ENCODE measurements at places on chromosomes 11 and 22.

- DNase-seq: no peak
Observed at GRCh38 chr11:74479732-74480123, 12.4 kb upstream of the KCNE3 start.

GRCh38 chr11:3213659-3214419, 4.8 kb downstream of the MRGPRG start:
- DNase-seq: peak; percentile 6

DNA sequence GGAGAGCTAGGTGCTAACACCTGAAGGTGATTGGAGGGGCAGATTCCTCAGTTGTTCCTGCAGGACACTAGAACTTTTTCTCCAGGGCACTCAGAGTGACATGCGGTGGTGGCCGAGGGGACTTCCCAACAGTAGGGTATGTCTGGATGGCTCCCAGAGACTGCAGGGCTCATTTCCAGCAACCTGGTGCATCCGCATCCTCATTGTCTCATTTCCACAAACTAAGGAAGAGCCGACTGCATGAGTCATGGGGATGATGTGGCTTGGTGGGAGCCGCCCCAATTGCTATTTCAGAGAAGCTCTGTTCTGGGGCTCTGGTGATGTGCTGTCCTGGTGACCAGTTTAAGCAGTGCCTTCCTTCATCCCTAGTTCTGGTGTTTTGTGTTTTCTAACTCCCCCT, 2.8 kb upstream of the ROBO4 start:
- no peak for DNase-seq

GRCh38 chr11:119087747-119088241, 3.1 kb downstream of the HMBS start:
- DNase-seq: no peak

- DNase-seq: no peak
Observed at GRCh38 chr11:19237813-19238212, 2.9 kb downstream of the E2F8 start.

DNA sequence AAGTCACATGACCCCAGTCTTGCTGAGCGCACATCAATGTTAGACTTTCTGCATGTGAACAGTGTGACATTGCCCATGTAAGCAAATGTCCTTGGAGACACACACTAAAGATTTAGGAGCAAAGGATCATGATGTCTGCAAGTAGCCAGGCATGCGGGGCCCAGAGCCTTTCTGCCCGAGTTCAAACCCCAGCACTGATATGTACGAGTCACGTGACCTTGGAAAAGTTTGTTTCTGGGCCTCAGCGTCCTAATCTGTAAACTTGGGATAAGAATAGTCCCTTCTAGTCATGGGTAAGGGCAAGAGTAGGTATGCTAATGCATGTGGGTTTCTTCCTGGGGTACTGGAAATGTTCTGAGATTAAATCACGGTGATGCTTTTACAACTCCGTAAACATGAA, 16.8 kb upstream of the PGA3 start:
- no peak for DNase-seq

- no peak for DNase-seq
Observed at GRCh38 chr11:44530413-44531115, 34.9 kb upstream of the CD82 start.

- no peak for DNase-seq
Observed at GRCh38 chr11:94920311-94920710, 53.0 kb downstream of the CWC15 start.

- peak; percentile 59 for DNase-seq
Observed at GRCh38 chr11:66543263-66544107, 2.4 kb downstream of the ZDHHC24 start.

GRCh38 chr11:70580036-70580805, 181.9 kb downstream of the CTTN start:
- no peak for DNase-seq

DNA sequence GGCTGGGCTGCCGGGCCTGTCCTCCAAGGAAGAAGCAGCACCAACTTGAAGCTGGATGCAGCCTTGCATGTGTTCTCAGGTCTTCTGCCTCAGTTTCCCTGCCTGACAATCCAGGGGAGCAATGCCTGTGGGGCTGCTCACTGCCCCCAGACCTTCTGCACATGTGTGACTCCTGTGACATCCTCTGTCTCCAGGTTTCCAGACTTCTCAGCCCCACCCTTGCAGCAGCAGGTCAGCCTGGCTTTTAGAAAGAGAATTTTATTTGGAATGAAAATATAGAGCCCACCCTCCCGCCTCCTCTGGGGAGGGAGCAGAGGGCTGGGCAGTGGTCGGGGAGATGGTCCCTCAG, 301 bp upstream of the PTPRCAP start:
- DNase-seq: no peak

- no peak for DNase-seq
Observed at GRCh38 chr11:133896642-133897330, 51.5 kb upstream of the SPATA19 start.

DNA sequence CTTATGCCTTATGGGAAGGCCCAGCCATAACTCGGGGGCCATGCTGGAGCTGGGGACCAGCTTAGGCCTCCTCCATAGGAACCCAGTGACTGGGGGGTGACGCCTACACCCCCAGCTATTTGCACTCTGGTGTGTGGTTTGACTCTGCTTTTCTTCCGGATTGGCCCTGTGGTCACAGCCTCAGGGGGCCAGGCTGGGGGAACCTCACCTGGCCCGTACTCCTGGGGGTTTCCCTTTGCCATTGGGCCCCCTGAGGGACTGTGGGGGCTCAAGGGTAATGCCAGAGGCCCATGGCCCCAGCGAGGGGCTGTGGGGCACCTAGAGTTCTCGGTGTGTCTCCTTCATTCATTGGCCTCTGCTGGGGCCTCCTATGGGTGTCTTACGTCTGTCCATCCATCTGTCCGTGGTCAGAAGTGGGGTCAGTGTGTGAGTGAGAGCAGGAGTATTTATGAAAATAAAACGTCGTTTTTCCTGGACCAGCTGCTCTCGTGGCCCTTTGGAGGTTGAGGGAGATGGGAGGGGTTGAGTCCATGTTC, 6.3 kb upstream of the SH3BP1 start:
- no peak for DNase-seq

DNA sequence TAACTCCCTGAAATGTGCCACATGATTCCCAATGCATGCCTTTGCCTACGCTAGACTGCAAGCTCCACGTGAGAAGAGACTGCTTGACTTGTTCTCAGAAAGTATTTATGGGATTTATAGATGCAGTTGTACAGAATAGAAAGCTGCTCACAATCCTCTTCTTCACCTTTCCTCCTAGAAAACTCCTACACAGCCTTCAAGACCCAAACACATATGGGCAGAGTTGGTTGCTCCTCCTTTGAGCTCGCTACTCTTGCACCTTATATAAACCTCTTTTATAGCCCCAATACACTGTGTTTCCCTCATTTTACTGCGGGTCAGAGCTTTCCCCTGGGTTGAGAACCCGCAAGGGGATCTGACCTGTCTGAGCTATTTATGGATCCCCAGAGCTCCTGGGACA, 16.4 kb downstream of the C1QTNF6 start:
- no peak for DNase-seq

DNA sequence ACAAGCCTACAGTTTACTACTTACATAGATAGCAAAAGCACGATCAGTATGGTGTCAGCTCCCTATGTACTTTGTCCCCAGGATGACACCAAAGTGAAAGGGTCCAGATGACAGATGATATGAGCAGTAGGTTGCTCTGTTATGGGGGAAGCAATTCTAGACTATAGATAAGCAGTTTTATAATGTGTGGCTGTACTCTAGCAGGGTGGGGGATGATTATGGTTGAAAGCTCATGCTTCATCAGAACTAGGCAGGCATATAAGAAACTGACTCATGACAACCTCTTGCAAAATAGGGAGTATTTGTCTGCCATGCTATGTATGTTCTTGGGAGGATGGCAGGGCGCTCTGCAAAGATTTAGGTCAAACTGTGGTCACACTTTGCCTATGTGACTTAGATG, 158.2 kb upstream of the ZBED5 start:
- DNase-seq: no peak

DNA sequence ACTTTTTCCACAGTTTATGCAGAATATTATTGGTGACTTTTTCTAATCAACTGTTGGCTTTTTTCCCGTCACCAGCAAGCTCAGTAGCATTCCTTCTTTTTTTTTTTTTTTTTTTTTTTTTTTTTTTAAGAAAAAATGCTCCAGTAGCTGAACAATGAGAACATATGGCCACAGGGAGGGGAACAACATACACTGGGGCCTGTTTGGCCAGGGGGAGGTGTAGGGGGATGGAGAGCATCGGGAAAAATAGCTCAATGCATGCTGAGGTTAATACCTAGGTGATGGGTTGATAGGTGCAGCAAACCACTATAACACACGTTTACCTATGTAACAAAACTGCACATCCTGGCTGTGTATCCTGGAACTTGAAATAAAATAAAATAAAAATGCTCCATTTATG, 82.5 kb downstream of the ARHGAP42 start:
- no peak for DNase-seq

DNA sequence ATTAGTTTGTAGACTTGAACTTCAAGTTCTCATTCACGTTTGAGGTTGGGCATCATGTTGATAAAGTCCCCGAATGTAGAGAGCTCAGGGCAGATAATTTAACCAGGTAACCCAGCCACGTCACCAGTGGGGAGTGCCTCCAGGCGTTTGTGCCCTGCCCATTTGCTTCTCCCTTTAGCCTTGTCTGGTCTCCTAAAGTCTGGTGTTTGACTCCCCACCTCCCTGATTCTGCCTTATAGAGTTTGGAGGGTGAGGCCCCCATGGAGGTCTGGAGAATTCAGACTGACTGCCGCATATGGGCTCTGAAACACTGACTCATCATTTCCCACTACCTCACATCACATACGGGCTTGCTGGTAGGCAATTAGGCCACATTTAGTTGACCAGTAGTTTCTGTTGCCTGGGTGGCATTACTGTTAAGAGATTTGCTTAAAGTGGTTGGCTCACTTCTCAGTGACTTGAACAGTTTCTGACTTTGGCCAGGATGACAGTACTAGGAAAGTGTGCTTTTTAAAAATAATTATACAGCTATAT, 99.3 kb upstream of the GAL start:
- DNase-seq: no peak

DNA sequence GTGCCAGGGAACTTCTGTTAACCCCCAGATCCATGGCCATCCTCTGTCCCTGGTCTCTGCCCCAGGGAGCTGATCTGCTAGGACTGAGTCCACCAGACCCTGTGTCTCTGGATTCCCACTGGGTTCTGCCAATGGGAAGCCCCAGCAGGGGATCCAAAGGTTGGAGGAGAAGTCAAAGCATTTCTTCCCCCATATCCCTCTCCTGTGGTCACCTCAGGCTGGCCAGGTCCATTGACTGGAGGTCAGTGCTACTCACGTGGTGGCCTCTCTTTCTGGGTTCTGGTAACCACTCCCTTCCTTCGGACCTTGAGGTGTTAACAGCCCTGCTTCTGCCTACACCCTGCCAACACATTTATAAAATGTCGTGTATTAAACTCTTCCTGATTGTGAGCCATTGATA, 69.7 kb upstream of the NECTIN1 start:
- no peak for DNase-seq

DNA sequence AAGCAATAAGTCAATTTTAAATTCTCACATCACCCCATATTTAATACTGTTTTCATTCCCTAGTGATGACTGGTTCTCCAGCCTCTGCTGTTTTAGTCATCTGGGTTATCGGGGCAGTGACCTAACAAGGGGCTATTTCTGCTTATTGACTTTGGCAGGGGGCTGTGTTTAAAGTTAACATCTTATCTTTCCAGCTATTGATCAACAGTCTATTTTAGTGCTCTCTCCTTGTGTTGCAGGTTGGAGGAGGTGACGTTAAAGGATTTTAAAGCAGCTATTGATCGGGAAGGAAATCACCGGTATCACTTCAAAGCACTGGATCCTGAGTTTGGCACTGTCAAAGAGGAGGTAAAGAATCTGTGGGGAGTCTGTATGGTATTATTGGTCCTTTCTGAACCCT, 7.7 kb upstream of the DLAT start:
- no peak for DNase-seq

GRCh38 chr11:75200051-75200450, 40.5 kb upstream of the TPBGL start:
- DNase-seq: no peak

DNA sequence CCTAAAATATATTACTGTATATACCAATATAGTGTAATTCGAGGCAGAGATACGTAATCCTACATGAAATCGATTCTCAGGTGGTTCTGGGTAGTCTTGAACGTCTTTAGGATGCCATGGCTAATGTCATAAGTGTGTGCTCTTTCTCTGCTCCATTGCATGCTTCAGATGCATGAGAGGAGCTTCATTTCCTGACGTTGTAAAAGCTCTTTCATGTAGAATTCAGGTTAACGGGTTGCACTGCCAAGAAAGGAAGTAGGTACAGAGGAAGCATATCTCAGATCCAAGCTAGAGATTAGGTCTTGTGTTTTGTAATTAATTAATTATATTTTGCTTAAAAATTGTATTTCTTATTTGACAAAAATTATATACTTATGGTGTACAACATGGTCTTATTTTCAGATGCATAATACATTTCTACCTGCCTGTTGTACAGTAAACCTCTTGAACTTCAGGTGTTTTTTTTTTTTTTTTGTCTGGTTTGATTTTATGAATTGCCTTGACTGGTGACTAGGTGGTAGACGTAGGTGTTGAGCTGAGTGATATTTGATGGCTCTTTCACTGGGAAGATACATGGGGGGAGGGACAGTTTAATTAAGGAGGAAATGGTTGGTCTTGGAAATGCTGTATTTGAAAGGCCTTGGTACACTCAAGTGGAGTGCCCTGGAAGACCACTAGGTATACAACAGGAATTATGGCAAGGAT, 9.3 kb downstream of the NUP50 start:
- DNase-seq: no peak

DNA sequence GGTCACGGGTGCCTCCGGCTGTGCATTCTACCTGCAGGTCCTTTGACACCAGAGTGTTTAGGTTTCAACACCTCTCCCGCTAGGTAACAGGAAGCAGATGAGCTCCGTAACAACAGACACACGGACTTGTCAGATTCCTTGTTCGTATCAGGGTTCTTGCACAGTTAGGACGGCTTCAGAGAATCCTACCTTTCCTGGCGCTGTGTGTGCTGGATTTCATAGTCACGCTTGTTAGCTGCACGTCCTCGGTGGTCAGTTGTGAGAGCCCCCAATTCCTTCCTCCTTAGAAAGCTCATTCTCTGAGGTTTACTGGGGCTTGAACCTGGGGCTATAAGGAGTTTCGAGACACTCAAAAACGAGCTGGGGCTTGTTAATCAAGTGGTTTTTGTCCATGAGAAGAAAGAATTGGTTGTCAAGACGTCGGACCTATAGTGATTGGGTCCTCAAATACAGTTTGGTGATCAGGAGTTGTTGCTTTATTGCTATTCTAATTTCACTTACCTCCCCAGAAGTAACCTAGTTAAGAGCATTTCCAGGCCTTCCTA, 664 bp downstream of the DDB2 start:
- no peak for DNase-seq

Measured in dorsolateral prefrontal cortex (tissue), 122 donors.